CD4-positive, alpha-beta memory T cell (primary cell): ENCODE measurements at places on chromosomes 7 and 10.

DNA sequence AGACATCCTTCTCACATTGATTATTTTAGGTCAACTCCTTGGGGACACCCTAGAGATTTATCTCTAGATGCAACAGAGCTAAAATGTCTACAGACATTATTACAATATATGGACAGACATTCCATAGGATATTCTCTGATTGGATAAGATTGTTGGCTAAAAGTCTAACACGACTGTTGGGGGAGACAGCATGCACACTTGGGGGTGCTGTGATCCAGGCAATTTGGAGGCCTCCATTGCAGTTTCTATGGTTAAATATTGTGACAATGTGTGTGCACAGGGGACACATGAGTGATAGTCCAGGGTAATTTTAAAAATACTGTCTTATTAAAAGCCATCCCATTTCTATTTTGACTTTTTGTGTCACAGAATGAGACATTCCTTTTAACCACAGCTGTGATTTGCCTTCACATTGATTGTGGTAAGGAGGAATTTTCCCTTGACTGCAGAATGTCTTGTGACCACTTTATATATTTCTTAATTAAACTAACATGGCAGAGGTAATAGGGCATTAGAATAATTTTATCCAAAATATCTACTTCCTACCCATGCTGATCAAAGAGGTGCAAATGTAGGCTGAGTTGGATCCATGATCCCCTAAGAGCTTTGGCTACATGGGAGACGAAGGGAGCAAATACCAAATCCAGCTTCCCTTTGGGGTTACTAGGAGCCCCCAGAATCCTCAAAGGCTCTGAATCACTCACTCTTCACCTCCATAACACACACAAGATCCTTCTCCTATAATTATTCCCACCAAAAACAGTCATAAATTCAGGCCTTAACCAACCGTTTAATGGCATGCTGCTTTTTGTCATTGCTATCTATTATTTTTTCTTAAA is 7.3 kb downstream of the TFPI2 start:
- no peak for DNase-seq

DNA sequence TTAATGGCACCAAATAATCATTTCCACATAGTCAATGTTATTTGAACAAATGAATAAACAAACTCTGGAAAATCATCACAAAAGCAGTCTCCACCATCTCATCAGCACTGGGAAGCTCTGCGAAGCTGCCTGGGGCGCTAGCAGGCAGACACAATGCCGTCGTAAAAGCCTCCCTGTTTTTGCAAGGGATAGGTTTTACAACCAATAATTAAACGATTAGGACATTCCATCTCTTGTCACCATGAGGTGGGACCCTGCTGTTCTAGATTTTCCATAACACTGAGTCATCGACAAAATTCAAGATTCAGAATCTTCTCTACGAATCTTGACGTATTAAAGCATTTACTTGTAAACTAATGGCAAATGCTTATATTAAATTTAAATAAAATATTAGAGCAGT is 172.8 kb upstream of the AKR1E2 start:
- no peak for DNase-seq

DNA sequence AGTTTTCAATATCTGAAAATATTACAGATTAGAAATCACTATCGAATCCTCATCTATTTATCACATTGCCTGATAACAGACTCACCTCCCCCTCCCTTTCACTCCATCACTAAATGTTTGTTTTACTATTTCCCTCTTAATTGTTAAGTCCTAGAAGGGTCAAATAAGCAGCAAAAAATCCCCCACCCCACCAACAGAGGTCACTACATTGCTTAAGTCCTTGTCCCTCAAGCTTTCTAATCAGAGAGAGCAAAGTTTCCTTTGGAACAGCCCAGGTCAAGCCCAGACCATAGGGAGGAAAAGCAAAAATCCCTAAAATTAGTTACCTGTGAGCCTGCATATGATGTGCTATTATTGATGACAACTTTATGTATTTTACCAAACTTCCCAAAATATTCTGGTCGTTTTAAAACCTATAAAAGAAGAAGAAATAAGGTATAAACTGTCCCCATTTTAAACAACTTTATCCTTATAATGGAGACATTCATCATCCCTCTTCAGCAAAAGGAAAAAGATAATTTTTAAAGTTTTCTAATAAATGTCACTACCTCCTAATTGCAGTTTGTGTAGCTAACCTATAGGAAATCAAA is 95.0 kb downstream of the CNOT4 start:
- peak; percentile 5 for DNase-seq

- DNase-seq, result no peak
Observed at GRCh38 chr7:91995391-91996105, 54.9 kb downstream of the AKAP9 start.

- no peak for DNase-seq
Observed at GRCh38 chr7:105752671-105753275, 123.6 kb downstream of the ATXN7L1 start.

- DNase-seq, result no peak
Observed at GRCh38 chr7:44313621-44314031, 11.8 kb downstream of the CAMK2B start.

DNA sequence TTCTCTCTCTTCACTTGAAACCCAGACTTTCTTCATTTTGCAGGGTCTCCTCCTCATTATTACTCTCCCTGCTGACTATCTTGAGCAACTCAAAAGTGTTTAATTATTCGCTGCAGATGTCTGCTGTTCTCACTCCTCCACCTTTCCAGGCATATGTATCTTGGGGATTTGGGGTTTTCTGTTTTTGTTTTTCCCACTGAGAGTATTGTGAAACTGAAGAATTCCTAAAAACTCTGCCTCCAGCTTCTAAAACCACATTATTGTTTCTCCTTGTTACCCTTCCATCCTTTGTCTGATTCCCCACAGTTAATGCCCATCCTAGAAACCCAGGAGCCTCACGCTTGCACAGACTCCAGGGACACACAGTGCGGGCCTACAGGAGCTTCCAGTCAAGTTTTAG is 51.3 kb downstream of the WNT2 start:
- no peak for DNase-seq

GRCh38 chr7:28977881-28978280 is 19.8 kb upstream of the TRIL start:
- DNase-seq, result no peak

GRCh38 chr10:74521526-74521925 is 304.9 kb upstream of the KAT6B start:
- DNase-seq, result no peak

- no peak for DNase-seq
Observed at GRCh38 chr10:74988054-74988775, 123.2 kb upstream of the SAMD8 start.

- no peak for DNase-seq
Observed at GRCh38 chr7:111485701-111486380, 76.5 kb downstream of the IMMP2L start.

DNA sequence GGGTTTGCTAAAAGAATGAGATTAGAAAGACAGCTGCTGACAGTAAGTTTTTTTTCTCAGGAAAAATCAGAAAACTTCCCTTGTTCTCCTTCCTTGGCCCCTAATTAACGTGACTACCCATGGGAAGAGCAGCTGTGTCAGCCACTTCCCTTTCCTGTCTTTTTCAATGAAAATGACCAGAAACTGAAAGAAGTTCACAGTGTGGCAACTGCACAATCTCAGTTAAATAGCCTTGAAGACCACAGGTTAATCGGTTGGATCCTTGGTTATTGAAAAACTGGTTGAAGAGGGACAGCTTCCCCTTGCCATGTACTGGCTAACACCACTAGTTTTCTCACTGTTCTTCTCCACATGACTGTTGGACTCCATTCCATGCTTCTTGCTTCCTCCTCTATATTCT is 148.8 kb upstream of the AGR3 start:
- DNase-seq, result no peak

- DNase-seq, result no peak
Observed at GRCh38 chr7:114789871-114790311, 132.0 kb upstream of the MDFIC start.
